ENCODE measurements at places on chromosomes 1 and 21.

- no peak for DNase-seq
Measured at GRCh38 chr21:45045481-45045880, 28.9 kb upstream of the ADARB1 start.

GRCh38 chr1:47696404-47696736, 258.5 kb downstream of the FOXD2 start:
- DNase-seq = peak; percentile 5

- no peak for DNase-seq
Measured at GRCh38 chr1:1940123-1940425, 21.0 kb upstream of the TMEM52 start.

- DNase-seq = no peak
Measured at GRCh38 chr1:190579552-190580193, 102.0 kb upstream of the BRINP3 start.

GRCh38 chr21:41518757-41519156, 10.8 kb upstream of the TMPRSS2 start:
- DNase-seq = no peak

DNA sequence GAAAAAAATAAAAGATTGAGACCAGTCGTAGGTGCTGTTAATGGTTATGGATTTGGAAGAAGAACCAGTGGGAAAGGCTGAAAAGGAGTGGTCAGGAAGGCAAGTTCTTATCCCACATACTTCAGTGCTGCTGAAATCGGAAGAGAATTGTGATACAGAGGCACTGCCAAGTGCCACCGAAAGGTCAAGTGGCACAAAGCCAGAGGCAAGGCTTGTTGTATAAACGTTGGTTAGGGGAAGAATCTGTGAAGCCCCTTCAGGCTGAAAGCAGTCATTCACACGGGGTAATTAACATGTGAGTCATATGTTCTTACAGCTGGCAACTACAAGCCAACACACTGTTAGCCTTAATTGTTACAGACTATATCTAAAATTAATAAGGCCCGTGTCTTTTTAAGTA, 48.8 kb downstream of the ZBTB40 start:
- peak; percentile 20 for DNase-seq

DNA sequence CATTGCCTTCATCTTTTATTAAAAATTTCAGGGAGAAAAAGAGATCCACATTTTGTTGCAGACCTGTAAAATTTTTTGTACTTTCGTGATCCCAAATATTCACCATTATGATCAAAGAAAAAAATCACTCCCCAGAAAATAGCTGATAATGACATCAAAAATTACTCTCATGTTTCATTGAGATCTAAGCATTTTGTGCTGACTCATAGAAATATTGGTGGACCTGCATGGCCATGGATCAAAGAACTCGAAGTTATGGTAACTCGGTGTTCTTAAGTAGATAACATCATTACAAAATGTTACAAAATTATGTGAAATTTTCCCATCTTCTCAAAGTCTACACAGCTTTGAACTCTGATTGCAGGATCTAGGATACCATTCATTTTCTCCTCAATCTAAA, 135.8 kb downstream of the PTGER3 start:
- no peak for DNase-seq

GRCh38 chr1:236075848-236076247, 11.0 kb upstream of the NID1 start:
- DNase-seq = no peak

- no peak for DNase-seq
Measured at GRCh38 chr1:83762416-83762815, 236.5 kb downstream of the TTLL7 start.

- DNase-seq = peak; percentile 73
Measured at GRCh38 chr1:35452106-35452774, 105.0 kb downstream of the KIAA0319L start.

- no peak for DNase-seq
Measured at GRCh38 chr21:46252840-46253239, 24.3 kb upstream of the LSS start.
